ENCODE measurements at places on chromosomes 16 and 17. TPM values are rescaled to one million over a fixed set of nuclear protein-coding genes. Genes with fewer than 3 reads are reported as not detected.

The GH1 gene
- total RNA-seq = not detected

The KRT17 gene
- total RNA-seq = 2.4 TPM

The TNP2 gene
- total RNA-seq = not detected

The PTX4 gene
- not detected for total RNA-seq

The IKZF3 gene
- total RNA-seq = not detected

The CCL11 gene
- total RNA-seq = not detected

The ELMO3 gene
- 0.72 TPM for total RNA-seq

The CCDC200 gene
- total RNA-seq = not detected

The DYNLRB2 gene
- not detected for total RNA-seq

The BEAN1 gene
- not detected for total RNA-seq

The RAB37 gene
- 0.27 TPM for total RNA-seq

The NEURL4 gene
- 16.6 TPM for total RNA-seq

The RPRML gene
- total RNA-seq = 0.09 TPM

The SP6 gene
- 0.66 TPM for total RNA-seq

The ZCCHC14 gene
- 9.9 TPM for total RNA-seq

The ASPA gene
- not detected for total RNA-seq

The MMP25 gene
- under 0.01 TPM for total RNA-seq

The KRTAP4-1 gene
- not detected for total RNA-seq

The SOX8 gene
- 0.45 TPM for total RNA-seq

The OR4D1 gene
- total RNA-seq = not detected

The FBXW10B gene
- 0.09 TPM for total RNA-seq

The CCDC144A gene
- 27.3 TPM for total RNA-seq

The ELP5 gene
- total RNA-seq = 31.5 TPM

The STX1B gene
- total RNA-seq = under 0.01 TPM

The CCL5 gene
- 0.18 TPM for total RNA-seq

The KRT28 gene
- not detected for total RNA-seq

The CDK3 gene
- total RNA-seq = 2.0 TPM

The SLFN12L gene
- total RNA-seq = not detected
